Naive thymus-derived CD8-positive, alpha-beta T cell (primary cell): ENCODE measurements at places on chromosomes 12 and 14. TPM values are rescaled to one million over a fixed set of nuclear protein-coding genes. Genes with fewer than 3 reads are reported as not detected.

CCDC177 gene
- not detected for total RNA-seq

SDS gene
- total RNA-seq, result not detected

TAMALIN gene
- total RNA-seq, result 35.7 TPM

NYNRIN gene
- 0.36 TPM for total RNA-seq

WNT1 gene
- 0.33 TPM for total RNA-seq

CELA1 gene
- 2.5 TPM for total RNA-seq

GRCh38 chr14:101957406-101958234 is 6.8 kb upstream of the DYNC1H1 start:
- no peak for DNase-seq

DNA sequence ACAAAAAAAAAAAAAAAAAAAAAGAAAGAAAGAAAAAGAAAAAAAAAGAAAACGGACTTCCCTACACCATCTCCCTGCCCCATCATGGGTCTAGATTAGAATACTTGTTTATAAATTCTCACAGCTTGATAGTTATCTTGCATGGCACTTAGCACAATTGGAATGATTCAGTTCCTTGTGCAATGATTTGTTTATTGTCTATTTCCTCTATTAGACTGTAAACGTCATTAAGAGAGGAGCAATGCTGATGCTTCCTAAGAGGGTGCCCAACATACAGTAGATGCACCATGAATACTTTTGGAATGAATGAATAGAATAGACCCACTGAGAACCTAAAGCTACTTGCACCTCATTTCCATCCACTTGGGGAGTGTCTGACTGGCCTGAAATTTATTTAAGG is 40.8 kb downstream of the PAX9 start:
- no peak for DNase-seq

- no peak for DNase-seq
Measured at GRCh38 chr12:53103860-53104305, 597 bp downstream of the SOAT2 start.

- no peak for DNase-seq
Measured at GRCh38 chr12:104596898-104597843, 140.4 kb downstream of the CHST11 start.
